Glutamatergic neuron (in vitro differentiated cells): ENCODE measurements at places on chromosomes 5 and 9. TPM values are rescaled to one million over a fixed set of nuclear protein-coding genes. Genes with fewer than 3 reads are reported as not detected.

GRCh38 chr9:90340421-90340820 lies 302.2 kb downstream of the DIRAS2 start:
- no peak for DNase-seq

DNA sequence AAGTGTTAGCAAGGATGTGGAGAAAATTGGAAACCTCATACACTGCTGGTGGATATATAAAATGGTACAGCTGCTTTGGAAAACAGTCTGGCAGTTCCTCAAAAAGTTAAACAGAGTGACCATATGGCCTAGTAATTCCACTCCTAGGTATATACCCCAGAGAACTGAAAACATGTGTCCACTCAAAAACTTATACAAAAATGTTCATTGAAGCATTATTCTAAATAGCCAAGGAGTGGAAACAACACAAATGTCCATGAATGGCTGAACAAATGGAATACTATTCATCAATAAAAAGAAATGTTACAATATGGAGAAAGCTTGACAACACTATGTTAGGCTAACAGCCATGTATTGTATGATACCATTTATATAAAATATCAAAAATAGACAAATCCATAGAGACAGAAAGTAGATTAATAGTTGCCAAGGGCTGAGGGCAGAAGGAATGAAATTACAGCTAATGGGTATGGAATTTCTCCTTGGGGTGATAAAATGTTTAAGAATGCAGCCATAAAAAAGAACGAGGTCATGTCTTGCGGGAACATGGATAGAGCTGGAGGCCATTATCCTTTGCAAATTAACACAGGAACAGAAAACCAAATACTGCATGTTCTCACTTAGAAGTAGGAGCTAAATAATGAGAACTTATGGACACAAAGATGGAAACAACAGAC lies 33.6 kb upstream of the FBP1 start:
- DNase-seq: no peak

DNA sequence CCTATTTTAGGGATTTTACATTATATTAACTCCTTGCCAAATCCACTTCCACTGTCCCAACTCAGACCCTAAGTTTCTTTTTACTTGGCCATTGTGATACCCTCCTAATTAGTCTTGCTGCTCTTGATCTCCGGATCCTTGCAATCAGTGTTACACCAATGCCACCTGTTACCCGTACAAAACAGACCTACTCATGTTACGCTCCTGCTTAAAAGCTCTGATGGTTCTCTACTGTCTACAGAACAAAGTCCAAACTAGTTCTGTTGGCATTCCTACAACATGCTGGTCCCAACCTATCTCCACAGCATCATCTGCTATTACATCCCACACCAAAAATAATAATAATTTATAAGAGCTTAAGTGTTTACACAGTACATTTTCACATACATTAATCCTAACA lies 9.8 kb downstream of the ECPAS start:
- DNase-seq: no peak

- DNase-seq: no peak
Measured at GRCh38 chr5:122844136-122844909, 1.1 kb upstream of the SNX24 start.

Gene DCAF12
- 37.9 TPM for total RNA-seq

Gene PCSK5
- total RNA-seq: 9.6 TPM

DNA sequence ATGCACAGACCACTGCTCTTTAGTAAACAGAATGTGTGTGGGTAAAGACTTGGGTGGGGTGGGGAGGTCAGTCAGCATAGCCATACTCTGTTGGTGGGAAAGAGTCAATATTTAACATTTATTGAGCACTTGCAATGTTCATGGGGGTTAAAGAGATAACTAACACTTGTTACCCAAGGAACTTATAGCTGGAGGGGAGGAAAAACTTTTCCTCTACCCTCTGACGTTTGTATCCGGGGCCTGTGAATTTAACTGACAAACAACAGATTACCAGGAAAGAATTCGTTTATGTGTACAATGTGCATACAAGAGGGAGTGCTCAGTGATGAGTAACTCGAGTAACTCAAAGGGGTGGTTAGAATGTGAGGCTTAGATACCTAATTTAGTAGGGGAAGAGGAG lies 6.8 kb upstream of the CLINT1 start:
- no peak for DNase-seq

Gene MYOZ3
- 0.64 TPM for total RNA-seq

Gene NMUR2
- not detected for total RNA-seq

- DNase-seq: no peak
Measured at GRCh38 chr9:76886318-76886717, 19.6 kb downstream of the PRUNE2 start.

Gene LCN6
- total RNA-seq: not detected

DNA sequence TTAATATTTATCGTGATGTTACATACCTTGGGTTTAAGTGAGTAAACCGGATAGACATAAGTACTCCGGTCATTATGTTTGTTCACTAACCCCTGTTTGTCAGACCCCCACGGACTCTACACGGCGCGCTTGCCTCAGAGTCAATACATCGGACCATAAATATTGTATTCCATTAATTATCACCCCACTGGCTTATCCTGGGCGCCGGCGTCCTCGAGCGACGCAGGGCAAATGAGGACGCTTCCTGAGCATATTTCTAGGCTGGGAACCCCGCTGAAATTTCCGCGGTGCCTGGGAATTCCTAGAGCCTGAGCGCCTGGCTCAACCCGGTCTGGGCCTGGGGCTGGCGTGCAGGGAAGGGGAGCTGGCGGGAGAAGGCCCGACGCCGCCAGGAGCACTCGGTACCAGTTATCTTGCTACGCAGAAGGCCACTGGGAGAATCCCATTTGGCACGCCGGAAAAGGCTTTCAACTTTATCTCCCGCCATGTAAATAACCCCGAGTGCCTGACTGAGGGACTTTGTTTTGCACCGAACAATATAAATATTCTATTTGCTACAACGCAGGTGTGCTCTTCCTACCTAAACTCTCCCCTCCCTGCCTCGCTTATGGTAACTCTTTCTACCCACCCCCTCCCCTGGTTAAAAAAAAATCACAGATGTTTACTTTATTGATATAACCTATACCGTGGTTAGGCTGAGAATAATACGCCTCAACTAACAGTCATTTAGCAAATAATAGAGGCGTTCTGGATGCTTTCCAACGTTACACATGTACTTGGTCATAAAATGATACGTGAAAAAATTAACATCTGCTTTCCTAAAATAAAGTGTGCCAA lies 19.4 kb downstream of the NR2F1 start:
- DNase-seq: peak; percentile 46

GRCh38 chr5:125659316-125660023 lies 763.7 kb upstream of the GRAMD2B start:
- no peak for DNase-seq

Gene RORB
- 2.2 TPM for total RNA-seq

DNA sequence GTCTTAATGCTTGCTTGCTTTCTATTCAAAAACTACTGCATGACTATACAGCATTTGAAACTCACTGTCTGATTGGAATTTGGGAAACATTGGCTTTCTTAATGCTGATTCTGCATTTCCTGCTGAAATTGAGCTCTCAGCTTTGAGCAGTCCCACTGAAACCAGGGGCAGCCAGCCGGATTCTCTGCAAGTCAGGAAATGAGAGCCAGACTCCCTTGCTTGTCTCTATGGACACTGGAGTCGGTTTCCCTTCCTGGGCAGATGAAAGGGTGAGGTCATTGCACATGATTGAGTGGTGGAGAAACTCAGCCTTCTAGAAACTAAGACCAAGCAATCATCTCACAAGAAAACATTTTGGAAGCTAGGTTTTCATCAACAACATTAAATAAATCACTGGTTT lies 119.7 kb upstream of the SPATA31C2 start:
- no peak for DNase-seq

GRCh38 chr9:133752739-133753446 lies 14.7 kb upstream of the SARDH start:
- no peak for DNase-seq

Gene PCDHGA11
- 12.5 TPM for total RNA-seq

GRCh38 chr5:109327570-109327969 lies 82.2 kb downstream of the PJA2 start:
- DNase-seq: no peak

GRCh38 chr5:57171816-57172465 lies 1.9 kb upstream of the GPBP1 start:
- no peak for DNase-seq

DNA sequence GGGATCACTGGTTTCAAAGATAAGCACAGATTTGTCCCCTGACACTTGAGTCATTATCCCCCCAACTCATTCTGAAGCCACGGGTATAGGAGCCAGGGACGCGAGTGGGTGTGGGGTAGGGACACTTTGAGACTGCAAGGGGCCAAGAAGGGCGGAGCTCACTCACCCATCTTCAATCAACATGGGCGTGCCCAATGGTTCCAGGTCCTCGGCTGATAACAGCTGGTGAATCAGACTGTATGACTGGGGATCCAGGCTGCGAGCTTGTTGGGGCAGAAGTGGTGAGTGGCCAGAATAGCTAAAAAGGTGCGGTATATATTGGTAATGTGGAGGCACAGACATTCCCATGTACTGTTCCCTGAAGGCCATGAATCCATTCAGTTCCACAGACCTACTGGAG lies 30.7 kb upstream of the NR5A1 start:
- no peak for DNase-seq

Gene PHPT1
- total RNA-seq: 101 TPM

Gene BASP1
- total RNA-seq: 832 TPM

DNA sequence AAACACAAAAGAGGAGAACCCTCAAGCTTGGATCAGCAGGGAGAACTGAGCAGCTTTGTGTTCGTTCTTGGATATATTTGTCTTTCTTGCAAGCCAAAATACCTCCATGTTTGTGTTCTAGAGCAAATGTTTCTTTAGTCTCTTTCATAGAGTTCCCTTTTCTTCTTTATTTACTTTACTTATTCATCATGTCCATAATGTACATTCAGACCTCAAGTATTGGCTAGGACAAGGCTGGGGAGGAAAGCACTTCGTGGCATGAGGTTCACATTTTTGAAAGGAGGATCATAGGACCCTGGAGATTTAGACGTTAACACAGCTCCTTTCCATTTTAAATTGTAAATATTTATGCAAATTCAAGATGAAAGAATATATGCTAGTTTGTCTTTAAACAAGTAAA lies 590.2 kb upstream of the MEF2C start:
- DNase-seq: no peak

DNA sequence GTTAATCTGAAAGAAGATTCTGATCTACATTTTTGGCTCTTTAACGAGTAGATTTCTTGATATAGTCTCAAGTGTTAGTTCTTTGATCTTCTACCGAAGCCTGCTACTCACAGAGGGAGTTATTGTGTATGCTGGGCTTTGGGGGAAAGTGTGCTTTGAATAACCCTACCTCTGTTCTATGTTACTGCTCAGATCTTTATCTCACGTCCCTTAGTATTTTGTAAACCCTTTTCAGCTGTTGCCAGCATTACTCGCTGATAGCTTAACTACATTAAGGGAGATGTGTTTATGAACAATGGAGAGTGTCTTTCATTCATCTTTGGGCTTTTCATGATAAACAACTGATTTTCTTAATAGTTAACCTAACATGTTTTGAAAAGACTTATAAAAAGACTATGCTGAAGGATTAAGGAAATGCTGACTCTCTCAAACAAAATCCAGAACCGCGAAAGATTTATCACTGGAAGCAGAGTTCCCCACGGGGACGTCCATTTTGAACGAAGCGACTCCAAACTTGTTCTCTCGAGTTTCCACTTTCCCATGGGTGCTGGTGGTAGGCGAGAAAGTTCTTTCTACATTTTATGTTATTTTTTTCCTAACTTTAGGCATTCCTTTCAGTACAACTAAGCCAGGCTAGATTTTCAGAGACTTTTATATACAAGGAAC lies 27.9 kb upstream of the ALDH1A1 start:
- DNase-seq: no peak

DNA sequence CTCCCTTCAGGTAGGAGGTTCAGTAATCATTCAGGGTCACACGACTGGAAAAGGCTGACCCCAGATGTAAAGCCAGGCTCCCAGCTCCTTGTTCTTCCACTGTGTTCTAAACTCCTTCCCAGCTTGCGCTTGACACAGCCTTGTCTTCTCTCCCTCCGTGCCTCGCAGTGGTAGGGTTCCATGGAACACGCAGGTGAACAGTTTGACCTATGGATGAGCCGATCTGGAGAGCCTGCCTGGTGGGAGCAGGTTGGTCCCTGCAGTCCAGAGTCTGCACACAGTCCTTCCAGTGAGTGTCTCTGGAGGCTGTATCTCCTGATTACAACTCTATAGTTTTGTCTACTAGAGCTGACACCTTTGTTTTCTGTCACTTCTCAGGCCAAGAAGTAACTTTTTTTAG lies 85.9 kb downstream of the IQGAP2 start:
- DNase-seq: no peak

- no peak for DNase-seq
Measured at GRCh38 chr5:38307845-38308244, 49.5 kb downstream of the EGFLAM start.

DNA sequence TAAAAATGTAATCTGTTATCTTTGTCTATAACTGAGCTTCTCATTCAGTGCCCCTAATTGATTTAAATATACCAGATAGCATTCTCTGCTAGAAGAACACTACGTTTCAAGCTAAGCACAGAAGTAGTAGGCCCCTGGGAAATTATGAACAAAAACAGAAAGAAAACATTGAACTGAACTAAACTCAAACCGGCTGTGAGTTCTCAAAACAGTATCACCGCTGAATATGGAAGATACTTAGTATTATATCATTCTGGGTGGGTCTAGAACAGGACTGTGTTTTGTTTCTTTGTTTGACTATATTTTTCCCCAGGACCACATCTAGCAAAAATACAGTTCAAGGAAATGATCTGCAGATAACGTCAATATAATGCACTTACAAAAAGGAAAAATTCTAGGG lies 95.1 kb upstream of the HMHB1 start:
- no peak for DNase-seq

Gene TCERG1
- total RNA-seq: 122 TPM

- DNase-seq: no peak
Measured at GRCh38 chr9:69089491-69089890, 53.9 kb downstream of the FXN start.

- DNase-seq: no peak
Measured at GRCh38 chr9:123471843-123472570, 116.0 kb downstream of the CRB2 start.

DNA sequence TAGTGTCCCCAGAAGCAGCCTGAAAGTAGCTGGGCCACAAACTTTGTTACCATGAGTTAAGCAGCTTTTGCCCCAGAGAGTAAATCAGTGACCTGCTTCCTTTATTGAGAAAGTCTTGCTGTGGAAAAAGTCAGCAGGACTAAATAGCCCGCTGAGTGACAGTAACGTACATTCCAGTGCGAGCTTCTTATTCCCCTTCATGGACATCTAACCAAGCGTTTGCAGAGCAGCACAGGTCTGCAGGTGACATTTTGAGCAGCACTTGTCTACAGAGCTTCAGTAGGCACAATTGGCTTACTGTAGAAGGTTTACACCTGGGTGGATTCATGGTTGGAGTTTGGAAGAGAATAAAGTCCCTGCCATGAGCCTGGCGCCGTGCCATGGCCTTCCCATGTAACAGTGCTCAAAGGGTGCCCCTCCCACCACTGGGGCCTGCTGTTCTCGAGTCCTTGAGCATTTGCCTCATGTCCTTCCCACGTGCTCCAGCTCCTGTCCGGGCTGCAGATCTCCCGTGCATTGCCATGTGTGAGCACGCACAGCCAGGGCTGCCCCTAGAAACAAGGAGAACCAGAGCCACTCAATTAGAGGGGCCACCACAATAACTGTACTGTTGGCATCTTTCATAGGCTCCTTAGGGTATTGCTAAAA lies 41.3 kb upstream of the GRHPR start:
- DNase-seq: no peak
